ENCODE measurements at places on chromosomes 11 and 22. TPM values are rescaled to one million over a fixed set of nuclear protein-coding genes. Genes with fewer than 3 reads are reported as not detected.

Gene LDHAL6A
- total RNA-seq = not detected

Gene MGAT3
- 0.23 TPM for total RNA-seq

Gene MMP27
- total RNA-seq = 1.3 TPM

Gene OR5T3
- total RNA-seq = not detected

Gene OR10S1
- total RNA-seq = not detected

Gene OR5T2
- total RNA-seq = not detected

Gene SLN
- total RNA-seq = not detected

Gene DDT
- 162 TPM for total RNA-seq

Gene KLHDC7B
- total RNA-seq = 0.08 TPM

Gene PATE4
- not detected for total RNA-seq

Gene CHADL
- total RNA-seq = 0.12 TPM

Gene POU2AF2
- not detected for total RNA-seq

Gene GNAZ
- 1.3 TPM for total RNA-seq

Gene OR8G1
- total RNA-seq = not detected

Gene SHISAL1
- 2.5 TPM for total RNA-seq

Gene ME3
- 55.0 TPM for total RNA-seq

Gene ROBO4
- total RNA-seq = 0.53 TPM

Gene EP300
- total RNA-seq = 32.1 TPM

Gene UBASH3B
- total RNA-seq = 28.3 TPM

Gene NRIP3
- total RNA-seq = 3.7 TPM

Gene CDC45
- total RNA-seq = 9.5 TPM

Gene DNAJB7
- not detected for total RNA-seq

Gene SCN2B
- not detected for total RNA-seq

Gene HTR3B
- total RNA-seq = not detected

Gene SLC22A12
- not detected for total RNA-seq

Gene MS4A2
- total RNA-seq = not detected

Gene C11orf21
- not detected for total RNA-seq

Gene GGTLC2
- total RNA-seq = not detected

Gene MAP6
- total RNA-seq = 1.2 TPM

Gene SMIM35
- not detected for total RNA-seq

Gene C22orf42
- total RNA-seq = not detected

Gene PES1
- 99.5 TPM for total RNA-seq

Gene TRIM21
- 17.7 TPM for total RNA-seq

Gene OR5P2
- total RNA-seq = not detected

Gene MYO7A
- total RNA-seq = 0.23 TPM

Gene ZC3H12C
- total RNA-seq = 11.3 TPM

Gene SCGB1C1
- not detected for total RNA-seq

Gene SMC1B
- under 0.01 TPM for total RNA-seq

Gene ANO9
- total RNA-seq = not detected

Gene AIFM3
- 0.23 TPM for total RNA-seq

Gene TCN1
- not detected for total RNA-seq

Gene HBG1
- not detected for total RNA-seq

Gene C1QTNF4
- 0.08 TPM for total RNA-seq

All from smooth muscle cell of the coronary artery (primary cell).